Activated CD4-positive, alpha-beta memory T cell treated with anti-CD3 and anti-CD28 coated beads for 36 hours (primary cell): ENCODE measurements at places on chromosomes 7 and 10. TPM values are rescaled to one million over a fixed set of nuclear protein-coding genes. Genes with fewer than 3 reads are reported as not detected.
A peak's percentile ranks its signal among the peaks of the same experiment; 100 is the strongest.

GRCh38 chr7:21468969-21469368 lies 41.1 kb downstream of the SP4 start:
- no peak overlapping the region for H3K27ac ChIP-seq
- no peak for DNase-seq
- no peaks in the 10 kb centered on the region for H3K27me3 ChIP-seq
- peaks cover 15% of the 10 kb centered on the region for H3K4me1 ChIP-seq
- H3K36me3 ChIP-seq: peaks cover 8% of the 10 kb centered on the region

- H3K36me3 ChIP-seq: no peaks in the 10 kb centered on the region
- peak; percentile 61 for DNase-seq
- H3K4me3 ChIP-seq: no peak overlapping the region
- H3K27me3 ChIP-seq: peaks cover 17% of the 10 kb centered on the region
- H3K4me1 ChIP-seq: peaks cover 16% of the 10 kb centered on the region
These were observed 715.4 kb upstream of the NRP1 start for GRCh38 chr10:34049887-34050286.

DNA sequence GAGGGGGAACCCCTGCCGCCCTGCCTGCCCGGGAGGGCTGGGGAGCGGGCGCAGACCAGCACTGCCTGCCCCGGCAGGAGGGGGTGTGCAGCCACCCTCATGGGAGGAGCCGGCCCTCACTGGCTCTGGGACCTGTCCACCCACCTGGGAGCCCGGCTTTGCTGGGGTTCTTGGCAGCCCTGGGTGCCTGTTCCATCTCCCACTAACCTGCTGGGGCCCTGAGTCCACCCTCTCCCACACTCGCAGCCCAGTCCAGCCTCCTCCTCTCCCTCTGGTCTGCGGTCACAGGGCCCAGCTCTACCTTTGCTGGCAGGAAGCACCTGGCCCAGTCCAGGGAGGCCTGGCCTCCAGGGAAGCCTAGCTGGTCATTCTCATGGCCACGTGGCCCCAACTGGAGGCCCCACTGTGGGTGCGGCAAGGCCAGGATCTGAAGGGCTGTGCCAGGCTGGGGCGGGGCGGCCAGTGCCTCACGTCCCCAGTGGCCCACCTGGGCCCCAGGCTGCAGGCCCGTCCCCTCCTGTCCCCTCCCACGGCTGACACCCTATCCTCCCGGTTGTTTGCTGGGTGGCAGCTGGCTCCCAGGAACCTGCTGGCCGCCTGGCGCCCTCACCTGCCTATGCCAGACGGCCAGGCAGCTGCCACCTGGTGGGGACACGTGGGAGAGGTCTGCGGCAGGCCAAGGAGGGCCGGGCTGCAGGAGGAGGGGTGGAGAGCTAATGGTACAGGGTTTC lies at the start of gene TMEM184A:
Gene TMEM184A, minus strand, starts transcription at position 393 of the 731 bp plus-strand sequence. CDS start 721 bp downstream, outside the sequence.
- no peaks in the 10 kb centered on the region for H3K4me1 ChIP-seq
- no peaks in the 10 kb centered on the region for H3K36me3 ChIP-seq
- no peak within 1 kb of the TSS for H3K27ac ChIP-seq
- DNase-seq: peak; percentile 67
- no peak within 1 kb of the TSS for H3K4me3 ChIP-seq
- no peaks in the 10 kb centered on the region for H3K27me3 ChIP-seq

DNA sequence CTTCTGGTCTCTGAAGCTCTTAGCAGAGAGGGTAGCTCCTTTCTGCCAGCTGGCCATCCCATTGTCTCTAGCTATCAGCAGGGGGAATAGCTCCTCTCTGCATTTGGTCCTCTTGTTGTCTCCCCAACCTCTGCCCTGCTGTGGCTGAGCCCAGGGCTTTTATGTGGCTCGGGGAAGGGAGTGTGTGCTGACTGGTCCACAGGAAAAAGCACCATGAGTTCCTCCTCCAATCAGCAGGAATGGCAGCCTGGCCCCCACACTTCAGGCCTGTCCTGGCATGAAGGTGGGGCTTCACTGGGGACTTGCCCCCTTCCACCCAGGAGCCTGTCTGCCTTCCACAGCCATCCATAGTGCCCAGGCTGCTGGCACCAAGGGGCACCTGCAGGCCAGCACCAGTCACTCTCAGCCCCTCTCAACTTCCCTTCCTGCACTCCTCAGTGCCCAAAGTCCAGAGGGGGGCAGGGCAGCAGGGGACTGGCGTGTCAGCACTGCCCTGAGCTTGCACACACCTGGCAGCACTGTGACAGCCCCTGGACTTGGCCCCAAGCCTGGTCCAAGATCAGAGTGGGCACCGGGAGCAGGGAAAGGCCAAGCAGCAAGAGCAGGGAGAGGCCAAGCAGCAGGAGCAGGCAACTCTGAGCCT lies 36.2 kb downstream of the NOLC1 start:
- H3K27me3 ChIP-seq: no peaks in the 10 kb centered on the region
- peaks cover 5% of the 10 kb centered on the region for H3K36me3 ChIP-seq
- H3K4me3 ChIP-seq: no peak overlapping the region

Gene GRB10
- 8.4 TPM for total RNA-seq

Gene TPST1
- 0.62 TPM for total RNA-seq

GRCh38 chr10:49302088-49302487 lies 3.1 kb downstream of the C10orf71 start:
- H3K36me3 ChIP-seq: no peaks in the 10 kb centered on the region
- DNase-seq: no peak
- no peak overlapping the region for H3K27ac ChIP-seq

- no peak overlapping the region for H3K27ac ChIP-seq
- peaks cover 7% of the 10 kb centered on the region for H3K4me1 ChIP-seq
- H3K36me3 ChIP-seq: no peaks in the 10 kb centered on the region
- H3K27me3 ChIP-seq: no peaks in the 10 kb centered on the region
These were observed 326.2 kb downstream of the RNLS start for GRCh38 chr10:88256886-88257285.

DNA sequence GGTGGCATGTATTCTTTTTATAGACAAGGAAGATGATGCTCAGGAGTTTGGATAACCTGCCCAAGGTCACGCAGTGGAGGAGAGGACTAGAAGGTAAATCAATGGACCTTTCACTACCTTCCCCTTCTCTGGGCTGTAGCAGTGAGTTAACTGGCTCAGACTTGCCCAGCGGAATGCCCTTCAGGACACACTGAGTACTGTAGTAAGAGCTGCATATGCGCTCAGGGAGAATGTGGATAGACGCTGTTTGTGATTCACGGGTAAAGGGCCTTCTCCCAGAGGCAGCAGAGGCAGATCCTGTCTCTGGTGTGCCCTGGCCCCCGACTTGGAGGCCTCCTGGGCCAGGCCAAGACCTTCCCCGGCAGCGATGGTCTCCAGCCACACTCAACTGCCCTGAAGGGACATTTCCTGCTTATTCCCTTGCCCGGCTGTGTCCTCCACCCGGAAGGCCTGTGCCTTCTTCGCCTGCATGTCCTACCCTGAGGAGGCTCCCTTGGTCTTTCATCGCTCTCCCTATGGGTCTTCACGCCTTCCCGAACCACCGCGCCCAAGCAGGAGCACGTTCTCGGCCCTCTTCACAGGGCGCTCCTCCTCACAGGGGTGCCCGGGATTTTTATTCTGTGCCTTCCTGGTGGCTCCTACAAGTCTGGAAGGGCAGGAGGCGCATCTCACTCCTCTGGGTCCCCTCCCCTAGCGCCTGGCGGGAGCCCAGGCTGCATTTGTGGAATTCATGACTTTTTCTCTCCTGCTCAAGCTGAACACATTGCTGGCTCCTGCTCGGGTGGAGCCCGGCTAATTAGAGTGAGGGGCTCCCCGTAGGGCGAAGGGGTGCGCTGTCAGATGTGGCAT lies 1.8 kb upstream of the IKZF1 start:
- peak overlapping the region; percentile 86 for H3K27ac ChIP-seq
- H3K4me1 ChIP-seq: peaks cover 41% of the 10 kb centered on the region
- H3K27me3 ChIP-seq: no peaks in the 10 kb centered on the region
- peak overlapping the region; percentile 81 for H3K4me3 ChIP-seq

- peaks cover 6% of the 10 kb centered on the region for H3K27me3 ChIP-seq
- no peak for DNase-seq
- no peak overlapping the region for H3K27ac ChIP-seq
- H3K4me1 ChIP-seq: peaks cover 8% of the 10 kb centered on the region
- no peak overlapping the region for H3K4me3 ChIP-seq
- no peaks in the 10 kb centered on the region for H3K36me3 ChIP-seq
These were observed 257.9 kb downstream of the PTEN start for GRCh38 chr10:88121361-88121760.

DNA sequence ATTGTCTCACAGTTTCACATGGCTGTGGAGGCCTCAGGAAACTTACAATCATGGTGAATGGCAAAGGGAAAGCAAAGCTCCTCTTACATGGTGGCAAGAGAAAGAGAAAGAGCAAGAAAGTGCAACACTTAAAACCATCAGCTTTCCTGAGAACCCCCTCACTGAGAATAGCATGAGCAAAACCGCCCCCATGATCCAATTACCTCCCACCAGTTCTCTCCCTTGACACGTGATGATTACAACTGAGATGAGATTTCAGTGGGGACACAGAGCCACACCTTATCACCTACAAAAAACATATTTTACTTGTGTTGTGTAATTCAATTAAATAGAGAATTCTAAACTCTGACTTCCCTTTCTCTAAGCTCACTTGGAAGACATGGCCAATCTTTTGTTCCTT lies 80.2 kb downstream of the SEMA3C start:
- H3K4me3 ChIP-seq: no peak overlapping the region
- no peaks in the 10 kb centered on the region for H3K27me3 ChIP-seq
- H3K4me1 ChIP-seq: no peaks in the 10 kb centered on the region
- no peak overlapping the region for H3K27ac ChIP-seq

DNA sequence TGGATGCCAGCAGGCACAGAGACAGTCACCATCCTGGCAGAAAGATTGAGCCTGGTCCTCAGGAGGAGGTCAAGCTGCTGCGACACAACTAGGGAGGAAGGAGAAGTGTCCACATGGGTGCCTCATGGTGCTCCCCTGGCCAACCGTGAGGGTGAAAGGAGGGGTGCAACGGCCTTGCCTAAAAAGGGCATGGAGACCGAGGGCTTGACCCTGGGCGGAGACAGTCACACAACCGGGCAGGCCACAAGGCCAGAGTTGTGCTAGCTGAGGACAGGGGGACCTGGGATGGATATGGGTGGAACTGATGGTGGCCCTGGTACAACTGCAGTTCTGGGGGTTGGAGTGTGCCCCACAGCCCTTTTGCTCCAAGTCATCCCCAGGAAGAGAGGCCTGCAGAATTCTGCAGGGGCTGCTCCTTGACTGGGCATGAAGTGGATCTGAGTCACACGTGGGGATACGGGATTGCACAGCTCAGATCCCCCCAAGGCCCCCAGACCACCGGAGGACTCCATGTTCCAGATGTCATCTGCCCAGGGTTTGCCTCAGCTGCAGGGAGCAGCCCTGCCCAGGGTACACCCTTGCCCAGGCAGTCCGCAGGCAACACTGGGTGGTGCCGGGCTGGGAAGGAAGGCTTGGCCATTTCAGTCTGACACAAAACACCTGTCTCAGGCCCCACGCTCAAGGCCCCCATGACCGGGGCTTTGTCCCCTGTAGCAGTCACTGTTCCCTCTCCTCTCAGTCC lies 602.3 kb upstream of the MGMT start:
- no peaks in the 10 kb centered on the region for H3K36me3 ChIP-seq
- H3K4me1 ChIP-seq: no peaks in the 10 kb centered on the region
- H3K27ac ChIP-seq: no peak overlapping the region

Gene ARHGEF35
- 8.8 TPM for total RNA-seq

- H3K4me3 ChIP-seq: no peak overlapping the region
- H3K27ac ChIP-seq: no peak overlapping the region
- no peaks in the 10 kb centered on the region for H3K27me3 ChIP-seq
- H3K4me1 ChIP-seq: peaks cover 39% of the 10 kb centered on the region
- no peak for DNase-seq
These were observed 5.2 kb downstream of the CSTF2T start for GRCh38 chr10:51694086-51694768.

DNA sequence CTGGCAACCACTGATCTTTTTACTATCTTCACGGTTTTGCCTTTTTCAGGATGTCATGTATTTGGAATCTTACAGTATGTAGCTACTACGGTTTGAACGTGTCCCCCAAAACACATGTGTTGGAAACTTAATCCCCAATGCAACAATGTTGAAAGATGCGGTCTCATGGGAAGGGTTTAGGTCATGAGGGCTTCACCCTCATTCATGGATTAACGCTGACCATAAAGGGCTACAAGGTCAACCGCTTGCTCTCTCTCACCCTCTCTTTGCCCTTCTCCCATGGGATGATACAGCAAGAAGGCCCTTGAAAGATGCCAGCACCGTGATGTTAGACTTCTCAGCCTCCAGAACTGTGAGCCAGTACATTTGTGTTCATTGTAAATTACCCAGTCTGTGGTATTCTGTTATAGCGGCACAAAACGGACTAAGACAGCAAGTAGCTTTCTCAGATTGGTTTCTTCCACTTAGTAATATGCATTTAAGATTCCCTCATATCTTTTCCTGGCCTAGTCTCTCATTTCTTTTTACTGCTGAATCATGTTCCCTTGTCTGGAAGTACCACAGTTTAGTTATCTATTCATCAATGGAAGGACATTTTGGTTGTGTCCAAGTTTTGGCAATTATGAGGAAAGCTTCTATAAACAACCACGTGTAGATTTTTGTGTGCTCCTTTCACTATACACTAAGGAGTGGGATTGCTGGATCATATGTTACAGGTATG lies 3.0 kb upstream of the CRYGN start:
- no peak for DNase-seq
- H3K27me3 ChIP-seq: no peaks in the 10 kb centered on the region
- no peak overlapping the region for H3K4me3 ChIP-seq
- H3K27ac ChIP-seq: no peak overlapping the region
- H3K4me1 ChIP-seq: peaks cover 28% of the 10 kb centered on the region

GRCh38 chr7:116551692-116552091 lies 26.9 kb downstream of the CAV1 start:
- H3K36me3 ChIP-seq: no peaks in the 10 kb centered on the region
- no peak overlapping the region for H3K27ac ChIP-seq
- H3K4me3 ChIP-seq: no peak overlapping the region

- DNase-seq: peak; percentile 57
- no peaks in the 10 kb centered on the region for H3K4me1 ChIP-seq
- no peaks in the 10 kb centered on the region for H3K36me3 ChIP-seq
- peaks cover 2% of the 10 kb centered on the region for H3K27me3 ChIP-seq
These were observed 67.6 kb downstream of the TMEM130 start for GRCh38 chr7:98802088-98802780.
